Fibroblast of lung (primary cell): ENCODE measurements at places on chromosomes 13 and 19. TPM values are rescaled to one million over a fixed set of nuclear protein-coding genes. Genes with fewer than 3 reads are reported as not detected.

Gene KCNK6
- total RNA-seq, result 1.8 and 3.0 TPM in 2 replicates

Gene LGI4
- total RNA-seq, result 0.17 and 0.26 TPM in 2 replicates

Gene LGALS7
- total RNA-seq, result not detected in 2 replicates

Gene PCDH17
- total RNA-seq, result under 0.01 and 0.17 TPM in 2 replicates

Gene GSX1
- total RNA-seq, result not detected in 2 replicates
